Kidney capillary endothelial cell (primary cell): ENCODE measurements at places on chromosomes 3 and 15.

GRCh38 chr3:162770551-162770950 lies 1273.9 kb downstream of the OTOL1 start:
- no peak for DNase-seq

GRCh38 chr15:29773816-29774215 lies 48.5 kb downstream of the TJP1 start:
- no peak for DNase-seq

DNA sequence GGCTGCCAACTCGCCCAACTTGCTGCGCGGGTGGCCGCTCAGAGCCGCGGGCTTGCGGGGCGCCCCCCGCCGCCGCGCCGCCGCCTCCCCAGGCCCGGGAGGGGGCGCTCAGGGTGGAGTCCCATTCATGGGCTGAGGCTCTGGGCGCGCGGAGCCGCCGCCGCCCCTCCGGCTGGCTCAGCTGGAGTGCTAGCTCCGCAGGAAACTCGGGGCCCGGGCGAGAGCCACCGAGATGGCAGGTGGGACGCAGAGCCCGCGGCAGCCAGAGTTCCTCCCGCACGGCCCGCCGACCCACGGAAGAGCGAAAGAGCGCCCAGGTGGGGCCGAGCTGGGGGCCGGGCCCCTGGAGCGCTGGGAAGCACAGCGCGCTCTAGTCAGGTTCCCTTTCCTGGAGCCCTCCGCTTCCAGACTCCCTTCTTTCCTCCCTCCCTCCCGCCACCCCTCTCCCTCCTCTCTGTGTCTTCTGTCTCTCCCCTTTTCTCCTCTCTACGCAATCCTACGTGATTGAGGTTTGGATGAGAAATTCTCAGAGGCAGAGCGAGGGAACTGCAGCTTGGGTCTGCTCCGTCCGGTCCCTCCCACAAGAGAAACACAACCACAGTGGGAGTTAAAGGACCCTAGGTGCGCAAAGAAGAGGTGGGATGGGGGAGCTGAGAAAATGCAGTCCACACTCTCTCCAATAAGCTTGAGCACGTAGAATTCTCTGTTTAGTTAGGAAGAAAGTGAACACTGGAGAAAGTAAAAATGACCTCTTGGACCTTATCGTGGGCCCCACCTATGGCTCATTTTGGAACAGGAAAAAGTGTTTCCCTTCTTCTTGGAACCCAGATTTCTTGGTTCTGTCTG lies 317.3 kb downstream of the FGF12 start:
- peak; percentile 29 for DNase-seq

DNA sequence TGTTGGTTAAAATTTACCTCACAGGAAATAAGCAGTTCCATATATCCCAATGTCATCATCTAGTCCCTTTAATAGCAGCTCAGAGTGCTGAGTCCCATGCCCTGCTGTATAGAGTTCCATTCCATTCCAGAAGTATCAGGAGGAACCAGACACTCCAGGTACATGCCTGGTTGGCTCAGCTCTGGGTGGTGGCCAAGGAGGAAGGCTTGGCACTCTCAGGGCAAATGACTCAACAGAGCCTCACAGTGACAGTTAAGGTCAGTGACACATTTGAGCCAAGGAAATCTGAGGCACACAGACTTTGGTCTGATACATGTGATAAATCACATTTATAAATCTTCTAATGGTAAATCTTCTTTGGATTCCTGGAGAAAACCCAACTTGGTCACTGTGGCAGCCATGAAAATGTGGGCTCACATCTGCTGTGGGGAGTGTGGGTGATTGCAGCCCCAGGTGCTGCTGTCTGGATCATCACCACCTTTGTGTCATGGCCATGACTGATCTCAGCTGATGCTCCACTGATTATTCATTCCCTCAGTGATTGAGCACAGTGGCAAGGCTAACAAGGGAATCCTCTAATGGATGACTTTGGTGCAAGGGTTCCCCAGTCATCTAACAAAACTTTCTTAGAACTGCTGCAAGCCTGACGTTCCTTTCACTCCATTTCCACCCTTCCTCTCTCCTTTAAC lies 9.3 kb downstream of the HHLA2 start:
- no peak for DNase-seq

DNA sequence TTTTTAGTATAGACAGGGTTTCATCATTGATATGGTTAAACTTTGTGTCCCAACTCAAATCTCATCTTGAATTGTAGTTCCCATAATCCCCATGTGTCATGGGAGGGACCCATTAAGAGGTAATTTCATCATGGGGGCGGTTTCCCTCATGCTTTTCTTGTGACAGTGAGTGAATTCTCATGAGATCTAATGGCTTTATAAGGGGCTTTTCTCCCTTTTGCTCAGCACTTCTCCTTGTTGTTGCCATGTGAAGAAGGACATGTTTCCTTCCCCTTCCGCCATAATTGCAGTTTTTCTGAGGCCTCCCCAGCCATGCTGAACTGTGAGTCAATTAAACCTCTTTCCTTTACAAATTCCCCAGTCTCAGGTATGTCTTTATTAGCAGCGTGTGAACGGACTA lies 20.2 kb upstream of the ZNF710 start:
- DNase-seq = no peak

DNA sequence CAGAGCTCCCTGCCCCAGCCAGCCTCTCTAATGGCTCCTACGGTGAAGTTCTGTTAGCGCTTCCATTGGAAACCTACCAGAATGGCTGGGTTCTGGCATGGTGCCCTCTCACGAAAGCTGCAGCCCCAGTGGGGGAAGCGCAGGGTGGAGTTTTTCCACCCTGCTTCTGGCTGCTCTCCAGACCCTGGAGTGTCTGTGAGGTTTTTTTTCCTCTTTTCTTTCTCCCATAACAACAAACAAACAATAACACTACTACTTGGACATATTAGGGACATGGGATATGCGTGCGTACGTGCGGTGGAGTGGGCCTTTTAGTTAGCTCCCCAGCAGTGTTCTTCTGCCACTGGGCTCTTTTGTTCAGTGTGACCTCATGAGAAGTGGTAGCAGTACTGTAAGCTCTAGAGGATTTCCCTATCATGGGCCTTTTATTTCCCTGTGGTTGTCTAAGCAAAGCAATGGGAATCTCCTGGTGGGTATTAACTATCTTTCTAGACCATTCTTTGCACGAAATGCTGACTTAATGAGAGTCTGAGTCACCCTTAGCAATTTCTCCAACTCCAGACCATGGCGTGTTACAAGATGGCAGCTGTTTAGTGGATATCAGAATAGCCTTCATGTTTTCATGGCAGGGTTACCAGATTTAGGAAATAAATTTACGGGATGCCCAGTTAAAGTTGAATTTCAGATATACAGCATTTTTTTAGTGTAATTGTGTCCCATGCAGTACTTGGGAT lies 161.9 kb downstream of the FNDC3B start:
- peak; percentile 22 for DNase-seq

GRCh38 chr3:141994856-141995255 lies 118.4 kb downstream of the ATP1B3 start:
- no peak for DNase-seq

- no peak for DNase-seq
These were observed 38.6 kb downstream of the CNTN3 start for GRCh38 chr3:74575857-74576256.

GRCh38 chr15:52762621-52763020 lies 27.5 kb downstream of the ONECUT1 start:
- no peak for DNase-seq

GRCh38 chr3:66723231-66723630 lies 222.4 kb upstream of the LRIG1 start:
- DNase-seq = no peak

- DNase-seq = no peak
These were observed 49.4 kb downstream of the CHCHD6 start for GRCh38 chr3:126753191-126754160.

- DNase-seq = no peak
These were observed 615.0 kb upstream of the NECTIN3 start for GRCh38 chr3:110456438-110457138.

DNA sequence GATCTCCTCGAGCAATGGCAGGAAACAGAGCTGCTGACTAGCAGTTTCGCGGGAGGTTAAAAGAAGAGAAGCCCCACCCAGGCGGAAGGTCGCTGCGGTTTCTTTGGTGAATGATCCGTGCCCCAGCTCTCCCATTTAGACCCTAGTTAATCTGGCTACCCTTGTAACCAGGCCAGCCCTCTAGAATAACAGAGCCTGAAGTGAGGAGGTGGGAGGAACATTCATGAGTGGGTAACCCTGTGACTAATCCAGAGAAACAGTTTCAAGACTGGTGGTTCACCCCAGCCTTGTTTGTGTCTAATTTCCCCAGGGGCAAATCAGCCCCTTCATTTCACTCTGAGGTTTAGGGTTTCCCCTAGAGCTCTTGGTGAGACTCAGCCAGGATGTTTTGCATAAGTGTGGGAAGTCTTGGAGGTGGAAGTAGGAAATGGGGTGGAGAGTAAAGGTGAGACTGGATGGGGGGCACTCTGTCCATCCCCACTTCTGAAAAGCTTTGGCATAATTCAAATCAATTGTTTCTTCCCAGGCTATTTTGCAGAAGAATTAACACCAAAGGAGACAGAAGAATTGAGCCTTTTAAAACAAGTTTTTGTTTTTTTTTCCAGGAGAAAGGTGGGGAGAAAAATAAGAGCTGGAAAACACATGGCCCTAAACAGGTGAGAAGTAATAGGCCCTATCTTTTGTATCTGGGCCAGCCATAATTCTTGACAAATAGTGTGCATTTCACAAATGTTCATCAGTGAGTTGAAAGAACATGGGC lies 303.1 kb downstream of the RPLP1 start:
- no peak for DNase-seq

- DNase-seq = peak; percentile 91
These were observed 18.1 kb downstream of the GBE1 start for GRCh38 chr3:81743096-81744025.

DNA sequence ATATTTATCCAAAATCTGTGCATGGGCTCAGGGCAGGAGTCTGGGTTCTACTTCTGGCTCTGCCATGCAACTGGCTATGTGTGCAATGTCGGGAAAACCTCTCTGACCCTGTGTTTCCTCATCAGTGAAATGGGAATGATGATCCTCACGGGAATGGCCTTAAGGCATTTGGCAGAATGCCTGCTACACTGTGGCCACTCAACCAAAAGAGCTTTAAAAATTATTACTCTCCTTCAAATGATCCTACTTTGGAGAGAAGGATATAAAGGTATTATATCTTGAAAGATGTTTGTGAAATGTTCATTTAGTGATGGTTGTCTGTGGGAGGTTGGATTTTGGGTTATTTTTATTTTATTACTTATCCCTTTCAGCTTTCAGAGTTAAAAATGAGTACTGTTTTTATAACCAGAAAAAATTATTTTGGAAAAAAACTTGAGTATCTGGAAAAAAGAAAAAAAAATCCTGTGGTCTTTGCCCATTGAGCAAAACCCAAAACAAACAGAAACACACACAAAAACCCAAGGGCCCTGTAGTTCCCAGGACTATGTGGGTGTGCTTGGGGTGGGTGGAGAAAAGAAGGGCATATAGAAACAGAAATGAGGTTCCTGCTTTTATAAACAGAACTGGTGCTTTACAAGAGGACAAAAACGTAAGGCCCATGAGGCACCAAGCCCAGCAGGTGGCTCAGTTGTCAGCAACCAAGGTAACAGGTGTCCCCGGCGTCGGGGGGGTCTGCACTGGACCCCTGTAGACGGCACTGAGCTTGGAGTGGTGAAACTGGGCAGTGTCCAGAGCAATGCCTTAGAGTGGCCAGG lies 22.0 kb downstream of the RGMA start:
- DNase-seq = no peak

- no peak for DNase-seq
These were observed 18.6 kb downstream of the TMEM266 start for GRCh38 chr15:76078285-76078877.

DNA sequence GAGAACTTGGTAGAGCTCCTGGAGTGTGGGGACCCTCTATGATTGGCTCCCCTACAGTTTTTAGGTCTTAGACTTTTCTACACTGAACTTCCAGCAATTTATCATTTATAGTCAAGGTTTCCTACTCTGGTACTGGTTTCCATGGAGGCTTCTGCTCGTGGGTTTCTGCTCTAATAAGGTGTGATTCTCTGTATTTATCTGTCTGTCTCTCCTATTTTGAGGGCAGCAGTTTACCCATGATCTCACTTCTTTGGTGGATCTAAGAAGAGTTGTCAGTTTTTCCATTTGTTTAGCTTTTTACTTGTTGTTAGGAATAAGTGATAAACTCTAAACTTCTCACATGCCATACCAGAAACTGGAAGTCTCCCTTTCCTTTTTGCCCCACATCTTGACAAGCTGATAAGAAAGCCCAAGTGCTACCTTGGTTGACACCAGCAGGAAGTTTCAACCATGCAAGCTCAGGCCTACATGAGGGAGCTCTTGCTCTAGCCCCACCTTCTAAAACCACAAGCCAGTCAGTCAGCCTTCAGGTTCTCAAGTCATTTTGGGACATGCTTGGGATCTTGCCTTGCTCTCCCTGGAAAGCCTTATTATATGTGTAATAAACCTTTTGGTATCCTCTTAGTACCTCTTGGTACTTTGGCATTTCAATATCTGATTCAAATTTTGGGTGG lies 10.0 kb downstream of the TIMMDC1 start:
- DNase-seq = no peak

DNA sequence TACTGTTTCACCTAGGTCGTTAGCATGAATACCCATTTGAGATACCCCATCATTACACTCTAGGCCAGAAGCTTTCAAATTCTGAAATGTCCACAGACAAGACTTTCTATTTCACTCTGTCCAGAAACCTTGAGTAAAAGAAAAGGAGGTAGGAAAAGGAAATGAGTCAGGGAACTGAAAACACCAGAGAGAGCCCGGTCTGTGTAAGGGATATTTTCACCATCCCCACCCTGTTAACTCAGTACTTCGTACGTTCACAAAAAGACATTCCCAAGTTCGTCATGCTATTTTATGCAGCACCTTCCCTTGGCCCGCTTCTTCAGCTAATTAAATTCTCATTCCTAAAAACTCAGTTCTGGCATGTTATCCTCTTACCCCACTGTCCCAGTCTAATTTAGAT lies 89.4 kb upstream of the SOX2 start:
- peak; percentile 52 for DNase-seq

GRCh38 chr15:66565141-66565641 lies 607 bp downstream of the LCTL start:
- DNase-seq = no peak

DNA sequence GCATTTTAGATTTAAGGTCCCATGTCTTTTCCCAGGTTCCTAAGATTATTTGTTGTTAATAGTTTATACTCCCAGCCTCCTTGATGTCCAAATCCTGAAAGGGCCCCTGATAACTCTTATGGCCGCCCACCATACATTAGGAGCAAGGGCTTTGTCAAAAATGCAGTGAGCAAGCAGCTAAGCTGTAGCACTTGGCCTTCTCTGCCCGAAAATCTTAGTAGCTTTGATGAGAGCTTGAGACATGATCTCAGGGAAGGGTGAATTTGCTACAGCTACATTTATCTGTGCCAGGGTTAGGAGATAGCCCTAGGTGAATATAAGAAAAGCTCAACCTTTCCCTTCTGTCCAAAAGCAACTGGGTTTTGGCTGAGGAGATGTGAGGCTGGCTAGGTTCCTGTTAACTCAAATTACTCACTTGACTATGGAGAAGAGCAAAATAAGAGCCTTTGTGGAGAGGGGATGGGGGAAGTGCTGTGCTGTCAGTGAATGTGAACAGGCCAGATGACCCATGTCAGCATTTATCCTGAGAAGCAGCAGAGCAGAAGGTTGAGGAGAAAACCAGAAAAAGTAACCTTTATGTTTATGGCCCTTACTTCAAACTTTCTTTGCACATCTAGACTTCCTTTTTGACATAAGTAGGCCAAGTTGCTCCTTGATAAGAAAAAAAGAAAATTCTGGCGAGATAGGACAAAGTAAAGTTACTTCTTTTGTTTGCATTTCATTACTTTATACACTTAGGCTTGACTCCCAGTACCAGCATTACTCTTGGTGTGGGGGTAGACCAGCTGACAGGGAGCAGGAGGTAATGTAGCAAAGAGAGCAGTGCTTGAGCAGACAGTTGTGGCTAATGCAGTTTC lies 21.1 kb downstream of the MAPK6 start:
- DNase-seq = no peak
